ENCODE measurements at places on chromosomes 5 and 9.
A peak's percentile ranks its signal among the peaks of the same experiment; 100 is the strongest.

GRCh38 chr5:2381861-2382260, 369.6 kb downstream of the IRX2 start:
- no peak for DNase-seq

GRCh38 chr5:150410524-150411244, 2.0 kb downstream of the CD74 start:
- no peak for DNase-seq

DNA sequence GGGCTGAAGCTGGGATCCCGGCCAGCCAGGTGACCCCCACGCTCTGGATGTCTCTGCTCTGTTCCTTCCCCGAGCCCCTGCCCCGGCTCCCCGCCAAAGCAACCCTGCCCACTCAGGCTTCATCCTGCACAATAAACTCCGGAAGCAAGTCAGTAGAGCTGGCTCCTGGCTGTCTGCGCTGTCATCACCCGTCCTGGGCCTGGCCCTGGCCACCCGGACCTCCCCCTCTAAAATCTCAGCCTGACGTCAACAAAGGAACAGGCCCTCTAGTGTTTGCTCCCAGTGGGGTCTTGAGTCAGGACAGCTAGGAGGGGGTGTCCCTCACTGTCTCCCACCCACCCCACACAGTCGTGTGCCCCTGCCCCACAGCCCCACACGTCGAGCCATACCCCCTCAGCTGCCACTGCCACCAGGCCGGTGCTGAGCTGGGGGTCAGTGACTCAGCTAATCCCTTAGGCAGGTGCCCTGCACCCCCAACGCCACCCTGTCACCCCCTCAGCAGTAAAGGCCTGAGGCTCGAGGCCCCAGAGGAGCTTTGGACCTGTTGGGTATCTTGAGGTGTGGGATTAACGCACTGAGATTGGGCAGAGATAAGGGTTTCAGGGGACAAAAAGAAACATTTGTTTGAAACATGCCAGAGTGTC, 1.1 kb upstream of the LCNL1 start:
- no peak for DNase-seq

GRCh38 chr9:137312852-137313325, 10.8 kb upstream of the NRARP start:
- DNase-seq = no peak

DNA sequence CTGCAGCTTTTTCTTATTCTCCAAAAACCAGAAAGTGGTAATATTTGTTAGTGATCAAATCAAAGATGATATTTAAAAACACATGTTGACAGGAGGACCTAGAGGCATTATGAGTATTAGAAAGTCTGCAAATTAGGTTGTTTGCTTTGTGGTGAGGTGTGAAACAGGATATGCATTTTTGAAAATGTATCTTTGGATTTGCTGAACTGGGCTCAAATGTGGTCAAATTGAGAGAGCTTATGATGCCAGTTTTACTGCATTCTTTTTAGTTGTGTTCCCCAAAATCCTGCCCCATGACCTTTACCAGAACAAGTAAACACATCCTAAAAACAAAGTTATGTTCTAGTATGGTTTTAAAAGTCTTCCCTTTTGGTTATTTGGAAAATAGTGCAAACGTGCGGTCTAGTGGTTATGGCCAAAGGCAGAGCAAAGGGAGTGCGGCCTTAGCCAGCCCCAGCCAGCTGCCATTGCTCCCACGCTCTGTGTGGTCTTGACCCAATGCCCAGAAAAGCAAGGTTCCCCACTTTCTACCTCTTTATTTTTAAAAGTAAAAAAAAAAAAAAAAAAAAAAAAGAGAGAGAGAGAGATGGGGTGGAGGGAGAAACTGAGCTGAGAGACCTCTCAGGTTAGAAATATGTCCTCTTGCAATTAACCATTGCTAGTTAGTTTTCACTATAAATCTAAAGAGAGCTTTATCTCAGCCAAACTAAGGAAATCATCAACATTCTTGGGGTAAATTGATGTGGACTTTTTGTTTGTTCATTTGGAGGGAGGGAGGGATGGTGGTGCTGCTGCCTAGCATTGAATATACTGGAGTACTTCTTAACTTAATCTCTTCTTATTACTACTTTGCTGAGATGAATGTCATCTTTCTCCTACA, 176.6 kb downstream of the ARHGAP26 start:
- no peak for DNase-seq

- DNase-seq = no peak
Observed at GRCh38 chr5:56705217-56705616, 110.1 kb upstream of the MAP3K1 start.

- no peak for DNase-seq
Observed at GRCh38 chr9:994005-994404, 17.6 kb downstream of the DMRT3 start.

- DNase-seq = no peak
Observed at GRCh38 chr5:134245101-134245604, 19.3 kb upstream of the PPP2CA start.

- no peak for DNase-seq
Observed at GRCh38 chr9:447230-448025, 232.8 kb downstream of the DOCK8 start.

DNA sequence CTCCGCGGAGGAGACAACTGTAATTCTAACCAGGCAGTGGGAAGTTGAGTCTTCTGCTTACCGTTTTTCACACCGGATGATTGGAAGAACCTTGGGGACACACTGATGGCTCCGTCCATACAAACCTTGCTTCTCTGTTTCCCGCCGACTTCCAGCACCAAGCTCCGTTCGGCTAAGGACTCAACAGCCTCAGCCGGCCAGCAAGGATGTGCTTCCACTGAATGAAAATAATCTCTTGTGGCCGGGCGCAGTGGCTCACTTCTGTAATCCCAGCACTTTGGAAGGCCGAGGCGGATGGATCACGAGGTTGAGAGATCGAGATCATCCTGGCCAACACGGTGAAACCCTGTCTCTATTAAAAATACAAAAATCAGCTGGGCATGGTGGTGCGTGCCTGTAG, 1.8 kb upstream of the EDF1 start:
- no peak for DNase-seq

DNA sequence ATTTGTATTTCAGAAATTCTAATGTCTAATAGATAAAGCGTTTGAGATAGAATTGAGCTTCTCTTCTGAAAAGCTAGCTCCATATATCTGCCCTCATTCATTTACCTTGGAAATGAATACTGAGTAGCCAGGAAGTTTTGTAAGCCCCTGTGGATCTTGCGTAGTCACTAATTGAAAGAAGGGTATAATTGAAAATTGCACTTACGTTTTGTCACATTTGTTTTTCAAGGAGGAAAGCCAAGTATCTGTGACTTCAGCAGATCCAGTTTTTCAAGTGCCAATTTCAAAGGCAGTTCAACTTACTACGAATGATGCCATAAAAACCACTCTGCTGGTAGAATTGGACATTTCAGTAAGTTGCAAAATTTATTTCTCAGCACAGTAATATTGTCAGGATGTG, 14.0 kb downstream of the MTRR start:
- no peak for DNase-seq

GRCh38 chr9:74554751-74555419, 57.8 kb downstream of the RORB start:
- DNase-seq = no peak

DNA sequence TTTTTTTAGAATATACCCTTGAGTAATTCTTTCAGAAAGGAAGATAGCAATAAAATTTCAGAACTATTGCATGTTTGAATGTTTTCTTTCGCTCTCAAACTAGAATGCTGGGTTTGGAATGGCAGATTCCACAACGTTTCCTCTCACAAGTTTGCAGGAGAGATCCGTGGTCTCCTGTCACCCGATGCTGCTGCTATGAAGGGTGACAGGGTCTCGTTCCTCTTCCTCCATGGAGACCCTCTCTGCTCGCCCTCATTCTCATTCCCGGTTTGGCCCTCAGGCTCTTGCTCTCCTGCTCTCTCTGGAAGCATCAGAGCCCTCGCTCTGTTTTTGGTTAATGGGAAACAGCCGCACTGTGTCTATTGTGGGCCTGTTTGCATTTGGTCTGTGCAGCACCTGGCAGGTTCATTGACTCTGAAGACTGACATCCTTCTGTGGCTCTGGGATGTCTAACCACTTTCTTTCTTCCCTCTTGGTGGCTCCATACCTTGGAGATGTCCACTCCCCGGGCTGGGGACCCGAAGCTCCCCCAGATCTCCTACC, 12.6 kb upstream of the FAM163B start:
- no peak for DNase-seq

DNA sequence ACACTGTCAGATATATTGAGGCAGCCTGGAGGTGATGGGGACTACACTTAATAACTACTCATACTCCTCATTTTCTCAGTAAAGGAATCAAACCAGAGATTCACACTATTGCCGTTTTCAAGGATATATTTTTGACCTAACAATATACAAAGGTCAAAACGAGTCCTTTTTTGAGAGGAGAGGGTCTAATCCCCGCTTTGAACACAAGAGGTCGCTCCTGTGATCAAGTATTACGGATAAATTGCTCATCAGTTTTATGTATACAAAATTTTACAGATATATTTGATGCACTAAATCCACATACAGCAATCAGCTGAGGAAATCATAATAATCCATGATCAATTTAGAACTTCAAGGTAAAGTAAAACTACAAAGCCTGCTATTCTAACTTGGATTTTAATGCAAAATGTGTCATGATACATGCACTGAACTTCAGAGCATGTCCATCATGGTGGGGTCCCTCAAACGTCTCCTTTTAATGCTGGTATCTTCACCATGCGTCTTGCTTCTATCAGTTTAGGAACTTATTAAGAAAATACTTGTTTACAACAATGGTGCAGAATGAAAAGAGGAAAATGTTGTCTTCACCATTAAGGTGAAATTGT, 2.5 kb upstream of the ISL1 start:
- DNase-seq = no peak

- no peak for DNase-seq
Observed at GRCh38 chr9:97556721-97557605, 55.5 kb downstream of the TMOD1 start.

DNA sequence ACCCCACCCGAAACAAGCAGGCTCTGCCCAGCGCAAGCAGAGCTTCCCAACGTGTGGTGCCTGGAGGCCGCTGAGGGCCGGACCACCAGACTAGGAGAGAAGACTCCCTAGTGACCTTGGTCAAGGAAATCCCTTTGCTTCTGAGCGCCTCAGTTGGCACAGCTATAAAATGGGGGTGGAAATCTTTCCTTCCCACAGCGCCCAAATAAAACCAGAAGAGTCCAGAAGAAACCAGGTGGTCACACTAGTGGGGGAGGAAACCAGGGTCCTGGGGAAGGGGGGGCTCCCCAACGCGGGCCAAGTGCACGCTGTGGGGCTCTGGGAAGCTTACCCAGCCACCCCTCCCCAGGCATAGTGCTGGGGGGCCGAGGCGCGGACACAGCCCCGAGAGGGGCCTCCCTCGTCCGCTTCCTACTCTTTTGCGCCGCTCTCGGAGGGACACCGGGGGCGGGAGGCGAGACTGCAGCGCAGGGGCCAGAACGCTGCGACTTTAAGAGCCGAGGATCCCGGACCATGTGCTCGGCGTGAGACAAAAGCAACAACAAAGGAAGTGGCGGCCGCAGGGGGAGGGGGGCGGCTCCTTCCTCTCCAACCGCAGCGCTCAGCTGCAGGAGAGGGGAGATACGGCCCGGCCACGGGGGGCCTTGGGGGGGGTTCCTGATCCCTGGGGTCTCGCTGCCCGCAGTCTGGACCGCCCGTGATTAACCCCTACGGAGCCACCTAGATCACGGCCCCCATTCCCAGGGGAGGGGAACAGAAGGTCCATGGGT, 885 bp downstream of the RNF44 start:
- peak; percentile 26 for DNase-seq

- DNase-seq = no peak
Observed at GRCh38 chr5:109907731-109908130, 218.0 kb downstream of the MAN2A1 start.

GRCh38 chr9:16082796-16083195, 530.0 kb downstream of the CCDC171 start:
- no peak for DNase-seq

GRCh38 chr9:98024702-98025101, 31.8 kb upstream of the NANS start:
- DNase-seq = no peak

DNA sequence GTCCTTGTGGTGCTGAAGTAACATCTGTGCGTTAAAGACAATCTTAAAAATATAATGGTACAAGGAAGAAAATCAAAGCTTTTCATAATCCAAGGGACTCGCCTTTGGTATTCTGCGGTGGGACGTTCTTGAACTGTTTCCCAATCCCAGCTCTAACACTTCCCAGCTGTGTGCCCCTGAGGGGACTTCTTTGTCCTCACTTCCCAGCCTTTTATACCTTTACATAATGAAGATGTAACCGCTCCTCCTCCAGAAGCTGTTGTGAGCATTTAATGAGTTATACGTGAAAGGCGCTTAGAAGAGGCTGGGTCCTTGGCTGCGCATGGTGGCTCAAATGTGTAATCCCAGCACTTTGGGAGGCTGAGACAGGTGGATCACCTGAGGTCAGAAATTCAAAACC, 16.9 kb downstream of the STK10 start:
- DNase-seq = no peak

DNA sequence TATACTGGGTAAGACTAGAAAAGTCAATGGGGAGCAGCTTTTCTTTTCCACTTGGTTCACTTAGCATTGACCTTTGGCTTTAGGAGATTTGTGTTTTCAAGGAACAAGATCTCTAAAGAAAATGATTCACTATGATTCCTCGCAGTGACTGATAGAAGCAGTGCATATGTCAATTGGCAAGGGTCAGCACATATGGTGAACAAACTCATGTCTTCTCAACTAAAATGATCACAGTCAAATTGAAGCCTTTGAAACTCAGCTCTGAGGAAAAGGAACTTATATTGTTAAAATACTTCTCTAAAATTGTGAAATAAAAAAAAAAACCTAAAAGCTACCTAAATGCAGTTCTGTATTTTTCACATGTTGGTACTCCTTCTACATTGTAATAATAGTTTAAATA, 43.2 kb upstream of the IL7R start:
- no peak for DNase-seq

DNA sequence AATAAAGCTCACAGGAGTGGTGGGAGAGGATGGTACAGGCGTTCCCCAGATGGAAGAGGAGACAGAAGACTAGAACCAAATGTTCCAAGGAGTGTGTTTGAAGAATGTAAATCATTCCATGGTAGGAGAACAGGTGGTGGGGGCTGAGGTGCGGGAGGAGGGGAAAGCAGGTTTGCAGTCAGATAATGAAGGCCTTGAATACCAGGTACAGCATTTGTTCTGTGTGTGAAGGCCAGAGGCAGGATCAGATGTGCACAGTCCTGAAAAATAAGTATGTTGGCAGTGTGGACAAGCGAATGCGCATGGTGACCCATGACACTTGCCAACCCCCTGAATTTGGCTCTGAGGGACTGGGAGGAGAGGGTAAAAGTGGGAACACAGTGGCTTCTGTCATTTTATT, 59.9 kb upstream of the ALDH1B1 start:
- no peak for DNase-seq

- no peak for DNase-seq
Observed at GRCh38 chr9:87796196-87796595, 70.3 kb downstream of the CTSL start.

DNA sequence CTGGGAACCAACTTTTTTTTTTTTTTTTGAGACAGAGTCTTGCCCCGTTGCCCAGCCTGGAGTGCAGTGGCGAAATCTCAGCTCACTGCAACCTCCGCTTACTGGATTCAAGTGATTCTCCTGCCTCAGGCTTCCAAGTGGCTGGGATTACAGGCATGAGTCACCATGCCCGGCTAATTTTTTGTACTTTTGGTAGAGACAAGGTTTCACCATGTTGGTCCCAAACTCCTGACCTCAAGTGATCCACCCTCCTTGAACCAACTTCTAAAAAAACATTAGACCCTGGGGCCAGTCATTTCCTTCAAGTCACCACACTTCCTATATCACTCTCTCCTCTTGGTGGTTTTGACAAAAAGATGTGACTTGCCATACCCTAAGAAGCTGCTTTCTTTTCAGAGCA, 10.9 kb upstream of the SHROOM1 start:
- DNase-seq = no peak

GRCh38 chr5:127324756-127325155, 34.2 kb downstream of the MEGF10 start:
- DNase-seq = no peak

Data from NCI-H1930 (cell line).